ENCODE measurements at places on chromosomes 3 and 15.

GRCh38 chr3:160280836-160281235, 55.6 kb downstream of the C3orf80 start:
- DNase-seq: no peak

GRCh38 chr3:189369636-189370035, 197.9 kb downstream of the TPRG1 start:
- no peak for DNase-seq

DNA sequence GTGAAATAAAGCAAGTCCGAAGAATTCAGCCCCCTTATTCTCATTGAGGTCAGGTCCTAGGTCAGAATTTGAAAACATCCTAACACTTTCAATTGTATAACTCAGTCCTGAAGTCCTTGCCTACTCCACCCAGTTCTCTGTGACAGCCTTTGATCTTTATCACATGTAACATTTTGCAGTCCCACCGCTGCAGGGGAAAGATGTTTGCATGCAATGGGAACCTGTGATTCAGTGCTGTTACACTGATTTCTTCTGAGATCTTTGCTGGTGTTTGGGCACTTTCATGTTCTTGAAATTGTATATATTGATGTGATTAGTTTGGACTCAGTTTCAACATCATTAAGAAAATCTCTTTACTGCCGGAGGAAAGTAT, 18.0 kb upstream of the SECISBP2L start:
- DNase-seq: no peak

GRCh38 chr15:48063411-48063985, 57.3 kb upstream of the SLC24A5 start:
- no peak for DNase-seq

- no peak for DNase-seq
Measured at GRCh38 chr3:30597131-30597768, 9.2 kb upstream of the TGFBR2 start.

GRCh38 chr3:178048768-178049167, 487.5 kb upstream of the KCNMB2 start:
- DNase-seq: no peak

Measured in stimulated activated CD8-positive, alpha-beta memory T cell treated with anti-CD3 and anti-CD28 coated beads, Interleukin-4, amount 100 ng/mL, for 24 hours (primary cell).